Retina (tissue), 1 donor: ENCODE measurements at places on chromosomes 7 and 10.
A peak's percentile ranks its signal among the peaks of the same experiment; 100 is the strongest.

DNA sequence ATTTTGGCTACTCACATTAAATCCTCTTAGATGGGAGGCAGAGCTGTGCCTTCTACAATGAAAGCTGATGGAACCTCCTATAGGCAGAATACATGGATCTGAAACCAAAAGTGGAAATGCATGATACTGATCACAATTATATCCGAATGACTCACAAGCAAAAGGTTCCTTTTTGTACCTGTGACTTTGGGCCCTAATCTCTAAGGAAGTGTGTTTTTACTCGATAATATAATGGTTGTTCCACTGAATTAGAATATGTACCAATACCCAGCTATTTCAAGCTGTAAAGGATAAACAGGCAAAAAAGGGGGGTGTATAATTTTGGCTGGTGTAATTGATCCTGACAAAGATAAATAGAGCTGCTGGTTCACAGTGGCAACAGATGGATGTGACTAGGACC is 17.6 kb upstream of the LAMB1 start:
- no peak for DNase-seq

- DNase-seq, result peak; percentile 80
Measured at GRCh38 chr10:19817231-19817933, 1.1 kb downstream of the PLXDC2 start.

DNA sequence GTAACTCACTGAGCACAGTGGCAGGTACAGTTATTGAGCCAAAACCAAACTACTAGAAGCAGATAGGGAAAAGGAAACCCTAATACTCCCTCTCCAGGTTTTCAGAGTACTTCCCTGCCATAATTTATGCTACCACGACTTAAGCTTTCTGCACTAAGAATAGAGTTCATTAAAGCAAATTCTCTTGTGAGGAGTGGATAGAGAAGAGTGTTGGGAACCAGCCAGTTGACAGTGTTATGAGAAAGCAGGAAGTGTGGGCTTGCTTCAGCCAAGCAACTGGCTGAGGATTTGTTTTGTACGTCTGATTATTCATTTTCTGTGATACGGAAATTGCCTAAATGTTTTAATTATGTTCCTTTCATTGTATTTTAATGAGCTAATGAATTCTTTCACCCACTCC is 280.5 kb downstream of the KIF20B start:
- no peak for DNase-seq

DNA sequence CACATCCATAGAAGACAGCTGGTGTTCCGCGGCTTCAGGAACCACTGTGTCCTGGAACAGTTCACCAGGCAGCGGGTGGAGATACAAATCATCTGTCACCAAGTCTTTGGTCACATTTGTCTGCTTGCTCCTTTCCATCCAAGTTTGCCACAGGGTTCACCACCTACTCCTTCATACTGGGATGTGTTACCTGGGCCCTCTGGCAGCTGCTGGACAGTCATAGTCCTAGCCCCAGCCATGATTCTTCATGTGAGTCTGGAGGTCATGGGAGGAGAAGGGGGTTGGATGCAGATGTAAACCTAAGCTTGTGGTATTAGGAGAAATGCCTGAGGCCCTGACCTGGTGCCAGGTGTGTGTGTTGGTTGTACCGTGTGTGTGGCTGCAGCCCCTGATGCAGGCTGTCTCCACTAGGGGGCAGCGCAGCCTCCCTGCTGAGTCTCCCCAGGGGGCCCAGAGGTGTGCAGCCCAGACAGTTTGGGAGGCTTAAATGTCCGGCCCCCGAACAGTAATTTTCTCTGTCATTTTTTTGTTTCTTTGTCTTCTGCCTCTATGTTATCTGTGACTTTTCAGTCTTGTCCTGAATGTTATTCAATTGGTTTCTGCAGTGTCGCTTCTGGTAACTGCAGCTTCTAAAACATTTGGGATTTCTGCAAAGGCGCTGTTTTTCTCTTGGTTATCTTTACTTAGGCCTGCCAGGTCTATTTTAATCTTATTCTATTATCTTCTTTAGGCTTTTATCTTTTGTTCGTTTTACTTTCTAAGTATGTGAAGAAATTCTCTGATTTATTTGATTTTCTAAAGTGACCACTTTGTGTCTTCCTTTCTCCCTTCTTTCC is 14.8 kb downstream of the NPS start:
- DNase-seq, result no peak

- no peak for DNase-seq
Measured at GRCh38 chr7:37534893-37535610, 86.4 kb upstream of the ELMO1 start.

DNA sequence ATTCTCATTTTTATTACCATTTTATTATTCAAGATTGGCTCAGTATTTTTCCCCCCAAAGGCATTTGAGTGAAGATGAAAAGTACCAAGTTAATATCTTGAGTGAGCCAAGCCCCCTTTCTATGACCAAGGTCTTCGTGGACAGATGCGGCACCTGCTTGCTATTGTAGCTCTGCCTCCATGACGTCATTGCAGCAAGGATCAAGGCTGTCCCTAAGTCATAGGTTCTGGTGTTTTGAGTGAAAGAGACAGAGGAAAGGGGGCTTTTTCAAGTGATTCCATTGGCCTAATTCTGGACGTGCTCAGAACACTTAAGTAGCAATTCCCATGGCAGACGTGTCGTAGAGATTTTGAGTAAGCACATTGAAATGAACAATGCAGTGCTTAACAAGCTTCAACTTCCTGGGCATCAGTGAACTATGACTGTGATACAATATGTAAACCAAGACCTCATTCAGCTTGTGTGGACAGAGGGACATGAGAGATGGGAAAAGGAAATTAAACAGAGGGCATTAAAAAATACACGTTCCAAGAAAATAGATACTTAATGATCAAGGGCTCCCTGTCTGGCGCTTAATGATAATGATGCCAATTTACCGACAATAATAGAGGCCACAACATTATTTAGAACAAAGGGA is 248.7 kb upstream of the NPVF start:
- peak; percentile 38 for DNase-seq

GRCh38 chr7:21911341-21911875 is 34.3 kb downstream of the CDCA7L start:
- DNase-seq, result no peak

DNA sequence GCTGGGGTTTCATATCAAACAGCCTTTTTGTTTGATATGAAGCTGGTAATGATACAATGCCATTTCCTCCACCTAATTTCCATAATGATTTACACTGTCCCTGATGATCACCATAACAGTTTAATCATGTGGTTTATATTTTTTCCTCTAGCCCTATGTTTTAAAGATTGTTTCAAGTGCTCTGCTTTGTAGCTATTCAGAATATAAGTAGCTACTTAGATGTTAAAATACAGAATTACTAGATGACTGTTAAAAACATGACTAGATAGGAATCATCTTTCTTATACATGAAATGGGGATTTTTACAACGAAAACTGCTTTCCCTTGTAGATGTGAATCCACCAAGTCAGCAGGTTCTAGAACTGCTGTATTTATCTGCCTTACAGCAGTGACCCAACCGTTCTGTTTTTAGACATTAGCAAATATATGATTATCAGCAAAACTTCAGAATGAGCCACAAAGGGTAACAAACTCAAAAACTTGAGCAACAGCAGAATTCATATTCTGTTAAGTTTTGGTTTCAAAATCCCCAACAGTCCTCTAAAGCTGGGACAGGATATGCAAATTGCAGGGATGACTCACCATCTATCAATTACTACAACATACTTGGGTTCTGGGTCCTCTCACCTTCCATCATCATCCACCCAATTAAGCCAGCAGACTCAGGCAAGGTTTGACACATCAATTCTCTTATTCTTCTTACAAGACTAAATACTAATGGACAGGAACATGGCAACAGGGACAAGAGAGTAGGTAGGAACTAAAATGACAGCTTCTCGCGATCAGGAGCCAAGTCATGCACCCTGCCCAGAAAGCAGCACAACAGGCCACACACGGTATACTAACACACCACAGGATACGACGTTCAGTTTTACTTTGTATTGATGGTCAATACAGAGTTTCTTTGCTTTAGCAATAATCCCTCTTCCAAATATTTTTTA is 83.9 kb downstream of the PIP4K2A start:
- DNase-seq, result no peak

GRCh38 chr10:75191821-75192568 is 18.6 kb upstream of the VDAC2 start:
- no peak for DNase-seq

DNA sequence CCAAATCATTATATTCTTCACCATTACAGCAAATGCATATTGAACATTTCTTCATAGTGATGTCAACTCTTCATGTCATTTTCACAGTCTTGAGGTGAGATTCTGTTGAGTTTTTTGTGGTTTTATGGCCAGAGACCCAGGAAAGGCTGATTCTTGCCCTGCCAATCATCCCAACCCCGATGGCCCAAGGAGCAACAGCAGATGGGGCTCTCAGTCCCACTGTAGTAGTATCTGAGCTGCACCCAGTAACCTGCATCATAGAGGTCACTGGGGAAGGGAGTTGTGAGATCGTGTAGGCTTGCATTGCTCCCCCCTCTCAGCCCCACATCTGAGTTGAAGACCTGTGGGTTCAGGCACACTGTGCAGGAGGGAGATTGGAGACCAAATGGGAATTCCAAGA is 26.7 kb downstream of the ZSCAN25 start:
- DNase-seq, result no peak

DNA sequence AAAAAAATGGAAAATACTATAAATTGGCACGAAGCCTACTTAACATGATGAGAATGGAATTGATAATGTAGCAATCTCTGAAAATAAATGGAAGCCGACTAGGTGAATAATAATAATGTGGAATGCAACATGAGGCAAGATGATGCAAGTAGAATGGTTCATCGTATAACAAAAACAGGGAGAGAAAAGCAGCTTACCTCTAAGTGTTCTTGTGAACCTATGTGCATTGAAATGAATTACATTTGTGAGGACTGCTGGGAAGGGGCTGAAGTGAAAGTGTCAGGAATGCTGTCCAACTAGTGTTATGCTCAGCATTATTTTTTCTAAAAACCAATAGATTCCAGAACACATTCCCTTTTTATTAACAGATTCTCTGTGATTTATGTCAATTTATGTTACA is 440.6 kb upstream of the LRRN3 start:
- DNase-seq, result no peak

- DNase-seq, result no peak
Measured at GRCh38 chr10:82628373-82628772, 753.4 kb downstream of the NRG3 start.

DNA sequence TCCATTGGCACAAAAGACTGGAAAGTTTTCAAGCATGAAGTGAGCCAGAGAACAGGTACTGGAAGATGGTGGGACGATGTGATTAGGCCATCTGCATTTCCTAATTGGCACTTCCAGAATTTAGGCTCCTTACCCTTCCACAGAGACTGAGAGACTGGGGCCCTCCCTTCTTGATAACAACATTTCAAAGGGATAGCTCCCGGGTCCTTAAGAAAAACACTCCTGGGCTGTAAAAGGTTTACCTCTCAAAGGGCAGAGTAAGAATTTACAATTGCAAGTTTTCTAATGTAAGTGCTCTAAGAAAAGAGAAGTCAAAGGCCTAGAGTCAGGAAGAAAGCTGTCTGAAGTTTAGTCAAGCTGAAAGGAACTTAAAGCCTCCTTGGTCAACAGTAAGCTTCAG is 559.5 kb upstream of the C7orf33 start:
- no peak for DNase-seq

DNA sequence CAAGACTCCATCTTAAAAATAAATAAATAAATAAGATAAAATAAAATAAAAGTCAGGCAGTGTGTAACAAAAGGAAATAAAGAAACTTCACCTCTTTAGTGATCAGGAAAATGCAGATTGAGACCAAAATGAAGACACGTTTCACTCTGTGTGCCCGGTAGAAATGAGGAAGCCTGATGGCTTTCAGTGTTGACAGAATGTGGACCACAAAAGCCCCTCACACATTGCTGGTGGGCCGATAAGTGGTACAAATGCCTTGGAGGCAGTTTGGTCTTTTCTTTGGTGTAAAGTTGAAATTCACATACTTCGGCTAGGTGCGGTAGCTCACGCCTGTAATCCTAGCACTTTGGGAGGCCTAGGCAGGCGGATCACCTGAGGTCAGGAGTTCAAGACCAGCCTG is 44.5 kb upstream of the PFKFB3 start:
- no peak for DNase-seq

DNA sequence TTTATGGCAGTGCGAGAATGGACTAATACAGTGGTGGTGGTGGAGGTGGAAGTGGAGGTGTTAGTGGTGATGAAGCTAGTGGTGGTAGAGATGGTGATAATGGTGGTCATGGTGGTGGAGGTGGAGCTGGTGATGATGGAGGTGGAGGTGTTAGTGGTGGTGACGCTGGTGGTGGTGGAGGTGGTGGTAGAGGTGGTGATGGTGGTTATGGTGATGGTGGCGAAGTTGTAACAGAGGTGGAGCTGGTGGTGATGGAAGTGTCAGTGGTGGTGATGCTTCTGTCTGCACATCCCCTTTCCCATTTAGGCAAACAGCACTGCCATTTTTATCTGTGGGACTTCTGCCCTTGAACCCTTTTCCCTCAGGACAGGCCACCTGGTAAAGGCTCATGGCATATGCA is 7.4 kb upstream of the PTPRN2 start:
- DNase-seq, result peak; percentile 20

DNA sequence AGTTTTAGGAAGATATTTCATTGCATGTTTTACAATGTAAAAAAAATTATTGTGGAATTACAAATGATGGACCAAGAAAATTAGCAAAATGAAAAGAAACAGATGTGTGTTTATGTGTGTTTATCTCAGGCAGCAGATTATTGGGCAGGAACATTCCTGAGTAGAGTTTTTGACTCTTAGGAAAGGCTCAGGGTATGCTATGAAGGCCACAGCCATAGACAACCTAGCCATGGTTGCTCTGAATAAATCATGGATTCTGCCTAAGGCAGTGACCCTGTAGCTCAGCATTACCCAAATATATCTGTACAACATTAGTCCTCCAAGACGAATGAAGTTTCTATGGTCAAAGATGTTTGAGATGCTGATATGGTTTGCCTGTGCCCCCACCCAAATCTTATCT is 298.3 kb downstream of the PTEN start:
- DNase-seq, result no peak

DNA sequence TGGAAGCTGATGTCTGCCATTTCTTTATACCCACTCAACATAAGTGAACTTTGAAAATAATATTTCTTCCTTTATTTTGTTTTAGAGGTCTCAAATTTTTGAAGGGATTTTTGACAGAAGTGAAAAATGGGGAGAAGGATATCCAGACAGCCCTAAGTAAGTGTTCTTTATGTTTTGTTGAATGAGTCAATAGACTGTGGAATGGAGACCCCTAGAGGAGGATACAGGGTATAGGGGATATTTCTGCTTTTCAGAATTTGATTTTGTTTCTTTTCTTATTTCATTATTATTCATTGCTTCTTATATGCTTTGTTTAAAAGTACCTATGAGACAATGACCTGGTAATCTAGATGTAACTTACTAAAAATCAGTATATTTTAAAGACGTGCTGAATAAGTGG is 34.4 kb downstream of the PLEKHA8 start:
- DNase-seq, result peak; percentile 11

DNA sequence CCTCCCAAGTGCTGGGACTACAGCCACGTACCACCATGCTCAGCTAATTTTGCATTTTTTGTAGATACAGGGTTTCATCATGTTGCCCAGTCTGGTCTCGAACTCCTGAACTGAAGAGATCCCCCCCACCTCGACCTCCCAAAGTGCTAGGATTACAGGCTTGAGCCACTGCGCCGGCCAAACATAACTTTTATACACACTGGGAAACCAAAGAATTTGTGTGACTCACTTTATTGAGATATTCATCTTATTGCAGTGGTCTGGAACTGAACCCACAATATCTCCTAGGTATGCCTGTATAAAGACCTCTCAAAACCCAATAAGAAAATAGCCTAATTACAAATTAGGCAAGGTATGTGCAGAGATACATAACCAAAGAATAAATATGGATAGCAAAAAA is 182.6 kb upstream of the FEZF1 start:
- DNase-seq, result no peak
